H9 (cell line): ENCODE measurements at places on chromosomes 5 and 9.

DNA sequence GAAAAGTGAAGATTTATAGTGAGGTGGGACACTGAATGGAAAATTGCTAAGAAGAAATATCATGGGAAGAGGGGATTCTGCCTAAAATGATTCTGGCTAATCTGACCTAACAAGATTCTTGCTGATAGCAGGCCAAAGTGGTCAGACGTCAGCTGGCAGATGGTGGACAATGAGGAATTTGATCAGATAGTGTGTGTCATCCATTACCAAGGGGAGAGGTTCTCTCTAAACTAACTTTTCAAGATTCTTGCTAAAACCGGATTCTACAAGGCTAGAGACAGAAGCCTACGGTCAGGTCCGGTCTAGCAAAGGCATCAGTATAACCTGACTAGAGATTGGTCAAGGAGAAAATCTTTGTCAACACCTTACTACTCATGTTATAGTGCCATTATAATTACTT, 306.0 kb downstream of the ZNF608 start:
- DNase-seq, result no peak

GRCh38 chr5:135880801-135881200, 14.8 kb downstream of the IL9 start:
- DNase-seq, result no peak

DNA sequence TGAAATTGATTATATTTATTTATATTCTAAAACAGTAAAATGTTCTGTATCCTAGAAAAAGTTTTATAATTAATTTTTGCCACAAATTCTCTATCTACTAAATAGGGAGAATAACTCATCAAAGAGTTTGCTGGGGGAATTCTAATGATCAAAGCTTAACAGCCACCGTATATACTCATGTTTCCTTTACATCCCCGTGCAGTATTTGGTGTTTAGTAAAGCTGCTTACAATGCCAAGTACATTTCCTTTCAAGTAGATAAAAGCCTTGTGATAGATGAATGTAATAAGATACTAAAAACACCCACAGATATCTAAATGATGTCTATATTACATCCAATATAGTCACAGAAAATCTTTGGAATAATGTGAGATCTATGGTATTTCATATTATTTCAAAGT, 312.2 kb downstream of the HCN1 start:
- DNase-seq, result no peak

GRCh38 chr9:39588500-39589137, 233.2 kb downstream of the SPATA31A1 start:
- no peak for DNase-seq

DNA sequence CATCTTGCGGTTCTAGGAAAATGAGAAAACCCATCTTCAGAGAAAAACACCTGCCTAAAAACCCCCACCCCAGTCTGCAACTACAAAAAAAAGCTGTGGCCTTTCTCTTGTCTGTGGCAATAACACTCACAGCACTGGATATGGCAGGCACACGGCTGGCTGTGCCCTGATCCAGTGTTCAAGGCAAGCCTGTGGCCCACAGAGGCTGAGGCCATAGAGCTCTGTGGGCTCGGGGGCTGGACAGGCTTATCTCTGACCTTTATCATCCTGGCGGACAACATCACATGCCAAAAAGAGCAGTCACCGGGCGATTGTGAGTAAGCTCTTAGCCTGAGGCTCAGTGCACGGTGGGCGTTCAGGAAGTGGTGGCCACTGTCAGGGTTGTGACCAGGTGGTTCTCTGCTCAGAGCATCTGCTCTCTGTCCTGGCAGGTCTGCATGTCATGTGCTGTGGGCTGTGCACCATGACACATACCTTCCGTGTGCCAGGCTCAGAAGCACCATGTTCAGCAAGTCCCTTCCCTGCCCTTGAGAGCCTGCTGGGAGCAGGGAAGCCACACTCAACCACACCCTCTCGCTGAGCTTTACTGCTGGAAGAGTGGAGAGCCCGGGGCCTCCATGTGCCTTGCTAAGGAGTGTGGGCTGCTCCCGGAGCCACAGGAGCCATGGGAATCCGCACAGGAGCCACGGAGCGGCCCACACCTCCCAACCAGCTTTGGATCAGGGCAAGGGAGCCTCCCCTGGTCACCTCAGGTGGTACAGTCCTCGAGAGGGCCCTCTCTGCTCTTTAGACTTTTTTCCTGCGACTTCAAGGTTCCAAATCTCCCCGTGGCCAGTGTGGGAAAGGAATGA, 34.6 kb upstream of the WDR38 start:
- peak; percentile 74 for DNase-seq

- DNase-seq, result no peak
These were observed 2.3 kb downstream of the TPRN start for GRCh38 chr9:137198051-137198901.

GRCh38 chr5:110832683-110833082, 93.9 kb downstream of the SLC25A46 start:
- no peak for DNase-seq

GRCh38 chr9:117412841-117413240, 2.0 kb downstream of the ASTN2 start:
- no peak for DNase-seq

DNA sequence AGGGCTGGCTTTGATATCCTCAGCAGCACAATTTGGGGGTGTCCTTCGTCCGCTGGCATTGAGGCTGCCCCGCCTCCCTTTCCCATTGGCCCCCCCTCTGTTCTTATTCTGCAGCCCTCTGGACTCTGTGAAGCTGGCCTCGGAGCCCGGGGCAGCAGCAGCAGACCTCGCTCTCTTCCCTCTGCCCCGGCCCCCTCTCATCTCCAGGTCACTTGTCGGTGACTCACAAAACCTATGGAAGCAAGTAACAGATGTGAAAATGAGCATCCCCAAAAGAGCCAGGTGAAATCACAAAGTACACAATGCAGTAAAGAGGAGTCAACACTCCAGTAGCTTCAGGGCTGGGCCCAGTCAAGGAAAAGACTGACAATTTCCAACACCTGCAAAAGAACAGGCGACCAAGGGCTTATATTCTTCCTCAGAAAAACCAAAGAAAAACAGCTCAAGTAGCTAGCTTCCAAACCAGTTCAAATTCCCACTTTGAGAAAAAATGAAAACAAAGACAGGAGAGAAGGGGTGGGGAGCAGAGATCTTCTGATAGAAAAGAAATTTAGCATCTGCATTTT, 97.5 kb downstream of the ZNF608 start:
- no peak for DNase-seq

- DNase-seq, result no peak
These were observed 111.1 kb downstream of the PAM start for GRCh38 chr5:102866237-102866600.

- DNase-seq, result peak; percentile 43
These were observed 10.7 kb upstream of the SLC22A4 start for GRCh38 chr5:132283423-132284043.

DNA sequence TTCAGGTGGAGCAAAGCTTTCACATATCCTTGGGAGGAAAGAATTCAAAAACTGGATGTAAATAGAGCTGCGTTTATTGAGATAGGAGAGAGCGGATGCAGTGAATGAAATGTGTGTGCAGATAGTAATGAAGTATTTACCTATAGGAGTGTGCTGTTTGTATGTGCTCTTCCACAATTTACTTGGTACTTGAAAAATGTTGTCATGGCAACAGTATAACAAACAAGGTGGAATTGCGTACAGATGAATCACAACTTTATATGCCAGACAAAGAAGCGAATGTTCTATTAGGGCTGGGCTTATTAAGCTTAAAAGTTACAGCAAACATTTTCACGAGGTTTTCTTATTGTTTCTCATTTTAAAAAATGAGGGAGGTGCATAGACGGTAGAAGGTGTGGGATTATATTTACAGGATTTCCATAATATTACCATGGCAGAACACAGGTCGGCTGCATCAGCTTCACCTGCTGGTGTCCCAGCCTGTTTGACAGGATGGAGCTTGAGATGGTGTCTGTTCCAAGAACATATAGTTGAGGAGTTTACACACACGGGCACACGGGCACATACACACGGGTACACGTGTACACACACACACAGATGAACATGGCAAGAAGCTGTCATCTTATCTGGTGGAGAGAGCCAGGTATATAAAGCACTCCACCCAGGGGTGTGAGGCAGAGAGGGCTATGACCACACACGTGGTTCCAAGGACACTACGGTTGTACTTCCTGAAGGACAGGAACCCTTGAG, 155.7 kb downstream of the RMI1 start:
- DNase-seq, result no peak

- no peak for DNase-seq
These were observed 32.0 kb downstream of the TMEM245 start for GRCh38 chr9:109087795-109088194.

DNA sequence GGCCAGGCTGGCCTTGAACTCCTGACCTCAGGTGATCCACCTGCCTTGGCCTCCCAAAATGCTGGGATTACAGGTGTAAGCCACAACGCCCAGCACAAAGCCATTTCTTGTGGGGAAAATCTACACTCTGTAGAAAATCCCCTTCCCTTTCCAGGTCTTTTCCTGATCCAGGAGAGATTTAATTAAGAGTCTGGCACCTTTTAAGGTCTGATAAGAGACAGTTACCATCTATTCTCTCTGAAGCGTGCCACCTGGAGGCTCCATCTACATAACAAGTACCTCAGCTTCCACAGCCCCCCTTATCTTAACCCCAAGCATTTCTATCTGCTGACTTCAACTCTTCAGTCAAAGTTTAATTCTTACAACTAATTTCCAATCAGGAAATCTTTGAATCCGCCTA, 71.4 kb upstream of the CDK20 start:
- DNase-seq, result peak; percentile 51

DNA sequence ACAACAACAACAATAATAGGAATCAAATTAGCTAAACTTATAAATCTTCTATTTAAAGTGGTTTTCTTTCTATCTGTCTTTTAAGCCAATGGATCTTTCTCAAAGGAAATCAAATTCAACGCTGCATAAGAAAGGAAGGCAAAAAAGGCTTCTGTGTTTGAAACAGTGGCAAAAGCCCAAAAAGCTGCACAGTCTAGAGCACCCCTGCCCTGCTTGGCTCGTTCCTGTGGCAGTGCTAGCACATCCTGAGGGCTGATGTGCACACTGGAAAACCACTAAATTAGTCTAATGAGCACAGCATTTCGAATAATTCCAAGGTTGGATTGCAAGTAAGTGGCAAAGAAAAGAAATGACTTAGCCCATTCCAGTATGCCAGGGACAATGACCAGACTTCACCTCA, 80.7 kb downstream of the AP3B1 start:
- DNase-seq, result no peak

DNA sequence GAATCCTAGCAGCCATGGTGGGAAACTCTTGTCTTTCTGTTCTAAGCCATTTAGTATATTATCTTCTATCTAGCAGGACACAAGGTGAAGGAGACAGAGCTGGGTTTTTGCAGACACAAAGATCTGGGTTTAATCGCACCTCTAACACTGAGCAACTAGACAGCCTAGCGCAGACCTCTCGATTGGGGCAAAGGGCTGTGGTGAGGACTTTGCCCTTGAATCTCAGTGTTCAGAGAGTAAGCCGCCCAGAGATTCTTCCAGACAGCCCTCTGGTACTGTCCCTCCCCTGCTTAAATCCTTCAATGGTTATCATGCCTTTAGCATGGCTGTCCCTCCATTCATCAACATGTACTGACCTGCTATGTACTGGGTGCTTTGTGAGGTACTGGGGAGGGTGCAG, 128.1 kb downstream of the CRB2 start:
- no peak for DNase-seq

GRCh38 chr9:38038307-38039089, 30.5 kb downstream of the SHB start:
- no peak for DNase-seq

DNA sequence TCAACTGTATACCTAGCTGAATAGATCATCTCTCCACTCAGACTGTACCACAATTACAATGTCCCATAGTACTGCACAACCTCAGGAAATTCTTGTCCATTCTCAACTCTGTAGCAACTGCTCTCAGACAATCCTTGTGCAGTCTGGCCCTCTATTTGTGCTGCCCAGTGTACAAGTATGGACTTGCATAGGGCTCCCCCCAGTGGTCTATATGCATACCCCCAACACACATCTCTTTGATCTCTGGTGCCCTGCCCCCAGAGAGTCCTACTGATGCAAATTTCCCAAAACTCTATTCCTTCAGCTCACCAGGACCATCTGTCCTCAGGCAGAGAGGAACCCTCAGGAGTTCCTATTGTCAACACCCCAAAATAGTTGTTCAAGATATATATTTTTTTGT, 205.3 kb downstream of the SLCO4C1 start:
- DNase-seq, result no peak

DNA sequence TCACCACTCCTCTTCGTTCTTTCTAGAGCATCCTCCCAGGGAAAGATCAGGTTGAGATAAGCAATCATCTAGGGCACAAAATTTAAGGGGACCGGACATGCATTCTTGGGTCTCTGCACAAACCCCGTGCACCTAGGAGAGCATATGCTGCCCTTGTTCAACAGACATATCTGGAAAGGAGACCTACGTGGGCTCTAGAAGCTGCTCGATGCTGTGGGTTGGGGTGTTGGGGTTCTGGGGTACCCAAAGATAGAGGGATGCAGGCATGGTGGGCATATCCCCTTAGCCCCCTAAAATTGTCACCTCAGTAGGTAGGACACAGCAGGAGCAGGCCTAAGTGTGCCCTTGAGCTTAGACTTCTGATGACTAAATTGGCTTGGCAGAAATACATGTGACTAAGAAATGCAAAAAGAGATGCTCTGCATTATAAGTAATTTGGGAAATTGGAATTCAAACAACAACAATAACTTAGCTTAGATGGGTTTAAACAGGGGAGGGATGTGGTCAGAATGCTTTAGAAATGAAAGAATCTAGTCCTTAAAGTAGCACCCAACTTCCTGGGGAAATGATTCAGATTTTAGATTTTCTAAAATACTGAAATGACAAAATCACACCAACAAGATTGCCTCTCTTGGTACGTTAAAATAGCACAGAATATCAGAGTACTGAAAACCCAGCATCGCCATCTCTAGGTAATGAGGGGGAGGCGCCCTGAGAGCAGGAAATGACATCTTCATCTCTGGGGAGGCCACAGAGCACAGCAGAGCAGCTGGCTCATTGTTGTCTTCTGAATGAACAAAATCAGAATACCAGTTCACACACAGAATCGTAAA, 172.3 kb downstream of the GNA14 start:
- no peak for DNase-seq

GRCh38 chr5:82730913-82731312, 346.3 kb downstream of the TMEM167A start:
- no peak for DNase-seq

- DNase-seq, result peak; percentile 81
These were observed 148.0 kb downstream of the TARS1 start for GRCh38 chr5:33588654-33589372.

DNA sequence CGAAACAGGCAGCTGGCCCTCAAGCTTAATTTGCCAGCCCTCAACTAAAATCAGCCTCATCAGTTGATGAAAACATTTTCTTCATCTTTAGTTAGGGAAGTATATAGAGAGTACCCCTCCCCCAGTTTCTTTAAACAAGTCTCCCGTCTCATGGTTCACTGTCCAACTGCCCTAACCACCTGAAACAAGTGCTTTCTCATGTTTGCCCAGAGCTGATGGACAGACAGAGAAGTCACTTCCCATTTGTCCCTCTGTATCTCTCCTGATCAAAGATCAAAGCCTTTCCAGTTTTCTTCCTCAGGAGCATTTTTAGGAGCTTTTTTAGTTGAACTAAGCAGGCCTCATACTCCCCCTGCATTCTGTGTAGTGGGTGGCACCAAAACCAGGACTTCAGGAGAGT, 21.7 kb downstream of the FUBP3 start:
- no peak for DNase-seq
